Spleen (tissue), 13 donors: ENCODE measurements at places on chromosomes 4 and X.
A peak's percentile ranks its signal among the peaks of the same experiment; 100 is the strongest.

DNA sequence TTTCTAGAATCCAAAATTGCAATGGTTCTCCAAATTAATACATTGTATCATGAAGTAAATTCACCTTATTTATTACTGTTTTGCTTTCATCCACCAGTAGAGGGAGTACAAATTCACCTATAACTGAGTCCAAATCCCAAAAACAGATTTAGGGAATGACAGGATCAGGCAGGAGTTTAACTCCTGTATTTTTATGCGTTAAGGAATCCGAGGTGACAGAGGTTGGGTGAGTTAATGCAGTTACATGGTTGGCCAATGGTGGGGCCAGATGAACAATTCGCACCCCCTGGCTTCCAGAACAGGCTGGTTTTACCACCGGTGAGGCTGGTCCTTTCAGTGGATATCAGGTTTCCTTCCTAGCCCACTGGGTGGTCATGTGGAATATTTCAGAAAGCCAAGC lies 82.4 kb downstream of the MTNR1A start:
- no peak for DNase-seq

- DNase-seq = no peak
These were observed 462.1 kb upstream of the GNPDA2 start for GRCh38 chr4:45188501-45188900.

DNA sequence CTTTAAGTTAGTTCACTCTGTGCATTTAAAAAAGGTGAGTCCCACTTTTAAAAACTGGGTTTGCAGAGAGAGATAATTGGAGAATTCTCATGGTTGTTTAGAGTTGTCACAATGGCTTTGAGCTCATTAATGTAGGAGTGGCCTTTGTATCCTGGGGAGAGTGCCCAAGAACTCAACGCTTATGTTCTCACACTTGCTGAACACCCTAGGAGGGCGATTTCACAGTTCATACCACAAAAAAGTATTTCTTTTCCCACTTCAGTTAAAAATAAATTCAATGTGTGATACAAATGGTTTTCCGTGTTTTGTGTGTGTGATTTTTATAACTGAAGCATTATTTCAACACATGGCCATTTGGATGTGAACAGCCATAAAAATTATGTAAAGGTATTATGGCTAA lies 8.4 kb downstream of the EMCN start:
- DNase-seq = no peak

GRCh38 chr4:143083756-143084472 lies 100.8 kb upstream of the USP38 start:
- no peak for DNase-seq

DNA sequence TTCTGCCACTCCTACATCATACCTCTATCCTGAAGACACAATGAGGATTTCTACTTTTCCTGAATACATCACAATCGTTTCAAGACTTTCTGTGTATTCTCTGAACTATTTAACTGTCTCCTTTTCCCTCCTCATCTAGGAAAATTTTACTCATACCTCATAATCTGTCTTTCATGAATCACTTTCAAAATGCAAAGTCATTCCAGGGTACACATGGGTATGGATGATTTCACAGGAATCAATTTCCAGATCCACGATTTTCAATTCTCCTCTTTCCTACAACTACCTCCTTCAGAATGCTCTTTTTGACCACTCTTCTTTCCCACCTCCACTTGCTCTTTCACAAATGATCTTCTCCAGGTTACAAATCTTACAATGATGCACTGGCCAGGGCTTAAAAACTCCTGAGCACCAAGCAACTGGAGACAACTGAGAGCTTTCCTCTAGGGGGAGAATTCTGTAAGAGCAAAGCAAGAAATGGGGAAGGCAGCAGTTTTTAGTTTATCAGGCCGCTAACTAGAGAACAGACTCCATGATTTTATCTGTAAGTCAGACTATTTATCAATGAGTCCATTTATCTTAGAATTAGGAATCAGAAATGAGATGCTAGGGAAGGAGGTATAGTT lies 116.4 kb downstream of the PPP3CA start:
- DNase-seq = no peak

GRCh38 chr4:86594559-86595425 lies 677 bp downstream of the PTPN13 start:
- peak; percentile 82 for DNase-seq

GRCh38 chrX:146707781-146708180 lies 101.8 kb upstream of the CXorf51B start:
- no peak for DNase-seq

DNA sequence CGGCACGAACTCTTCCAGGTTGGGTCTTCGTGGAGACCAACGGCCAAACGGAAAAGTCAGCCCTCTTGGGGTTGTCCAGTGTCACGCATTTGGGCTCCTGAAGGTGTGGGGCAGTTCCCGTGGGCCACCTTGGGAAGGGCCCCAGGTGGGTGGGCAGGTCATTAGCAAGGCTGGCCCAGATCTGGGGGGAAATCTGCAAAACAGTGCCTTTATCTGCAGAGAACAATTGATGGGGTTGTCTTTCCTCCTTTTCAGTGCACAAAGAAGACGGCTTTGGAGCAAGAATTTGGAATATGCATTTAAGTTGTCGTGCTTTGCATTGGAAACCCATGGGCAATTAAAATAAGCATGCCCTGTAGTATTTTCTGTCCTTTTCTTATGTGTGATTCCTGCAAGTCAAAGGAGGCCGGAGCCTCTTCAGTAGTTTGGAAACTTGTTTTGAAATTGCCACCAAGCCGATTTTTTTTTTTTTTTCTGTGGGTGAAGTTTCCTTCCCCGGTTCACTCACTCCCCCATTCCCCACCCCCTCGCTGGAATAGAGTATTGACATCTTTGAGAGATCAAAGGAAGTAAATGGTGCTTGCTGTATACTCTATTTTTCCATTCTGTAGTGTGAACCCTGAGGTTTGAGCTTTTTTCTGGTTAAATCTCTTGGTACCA lies 9.8 kb downstream of the ZIC3 start:
- DNase-seq = no peak

DNA sequence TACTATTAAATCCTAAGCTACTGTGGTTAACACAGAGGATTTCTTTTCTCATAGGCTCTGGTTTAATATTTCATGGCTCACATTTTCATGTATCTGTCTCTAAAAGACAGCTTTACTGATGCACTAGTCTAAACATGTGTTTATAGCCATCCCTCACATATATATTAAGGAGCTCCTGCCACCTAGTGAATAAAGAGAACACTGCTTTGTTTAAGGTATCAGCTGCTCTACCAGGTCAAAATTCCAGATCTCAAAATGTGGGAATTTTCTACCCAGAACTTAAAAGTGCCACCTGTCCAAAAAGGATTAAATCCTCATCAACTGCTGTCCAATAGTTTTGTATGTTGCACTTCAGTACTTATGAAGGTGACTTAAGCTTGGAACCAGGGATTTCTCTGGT lies 188.5 kb upstream of the TEX13C start:
- no peak for DNase-seq

GRCh38 chr4:184439856-184440594 lies 34.3 kb downstream of the IRF2 start:
- no peak for DNase-seq

GRCh38 chr4:109803924-109804571 lies 2.2 kb upstream of the CFI start:
- DNase-seq = no peak

- DNase-seq = no peak
These were observed 11.8 kb upstream of the LCORL start for GRCh38 chr4:18033111-18034085.

- DNase-seq = no peak
These were observed 6.2 kb upstream of the ARHGAP10 start for GRCh38 chr4:147725673-147726072.

- no peak for DNase-seq
These were observed 85.5 kb downstream of the BMPR1B start for GRCh38 chr4:94843216-94843615.

- DNase-seq = no peak
These were observed 110.6 kb downstream of the MGST2 start for GRCh38 chr4:139776235-139776634.

- no peak for DNase-seq
These were observed 30.7 kb downstream of the MID1IP1 start for GRCh38 chrX:38831949-38832348.

GRCh38 chrX:40109288-40110008 lies 11.7 kb upstream of the BCOR start:
- peak; percentile 78 for DNase-seq

DNA sequence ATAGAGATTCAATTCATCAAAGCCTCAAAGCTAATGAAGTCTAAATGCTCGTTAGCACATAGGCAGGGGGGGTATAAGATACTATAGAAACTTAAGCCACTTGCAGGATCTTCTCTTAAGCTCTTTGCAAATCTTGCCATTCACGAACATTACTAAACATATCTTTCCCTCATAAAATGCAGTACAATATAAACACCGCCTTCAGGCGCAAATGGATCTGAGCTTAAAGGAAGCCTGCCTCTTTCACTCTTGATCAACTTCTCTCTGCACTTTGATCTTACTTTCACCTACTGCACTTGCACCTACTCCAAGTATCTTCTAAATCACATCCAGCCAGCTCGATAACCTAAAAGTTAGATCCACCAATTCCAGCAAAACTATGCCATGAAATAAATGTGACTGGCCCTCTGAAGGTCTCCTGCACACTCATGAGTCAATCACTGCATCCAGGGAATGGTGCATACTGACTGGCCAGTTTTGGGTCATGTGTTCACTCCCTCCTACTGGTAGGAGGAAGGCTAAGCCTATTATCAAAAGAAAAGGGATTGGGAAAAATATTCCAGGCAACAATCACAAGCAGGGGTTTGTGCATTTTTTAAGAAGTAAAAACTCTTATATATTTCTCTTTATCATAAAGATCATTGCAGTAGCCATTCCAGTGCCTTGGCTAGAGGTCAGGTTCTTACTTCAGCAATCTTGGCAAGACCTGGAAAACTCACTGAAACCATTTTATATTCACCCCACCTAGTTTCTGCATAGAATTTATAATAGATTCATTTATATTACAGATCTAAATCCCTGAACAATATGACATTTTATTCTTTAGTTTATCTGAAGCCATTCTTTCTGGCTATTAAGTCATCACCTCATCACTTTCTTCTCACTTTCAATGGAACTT lies 222.0 kb downstream of the PPP3CA start:
- DNase-seq = no peak

DNA sequence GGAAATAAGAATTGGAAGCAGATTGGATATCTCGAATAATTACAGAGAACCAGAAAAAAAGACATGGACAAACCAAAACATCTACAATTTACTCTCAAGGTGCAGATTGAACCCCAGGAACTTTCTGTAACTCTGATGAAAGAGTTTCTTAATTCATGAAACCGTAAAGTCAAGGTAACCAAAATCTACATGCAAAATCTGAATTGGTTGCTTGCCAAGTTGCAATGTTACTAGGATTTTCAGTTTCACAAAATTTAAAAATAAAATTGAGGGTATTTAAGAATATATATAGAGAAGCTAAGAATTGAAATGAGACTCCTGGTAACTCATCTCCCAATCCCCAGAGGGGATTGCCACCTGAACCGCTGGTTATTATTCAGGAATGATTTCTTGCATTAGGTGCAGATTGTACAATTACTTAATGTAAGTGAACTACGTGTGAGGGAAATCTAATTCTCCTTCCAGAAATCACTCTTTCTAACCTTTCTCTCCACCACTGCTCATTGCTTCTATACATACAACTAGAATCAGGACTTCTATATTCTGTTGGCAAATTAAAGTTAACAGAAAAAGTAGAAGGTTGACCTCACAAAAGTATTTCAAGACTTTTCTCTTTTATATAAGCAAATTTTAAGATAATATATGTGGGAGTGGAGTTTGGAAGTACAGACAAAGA lies 221.5 kb upstream of the NDST4 start:
- DNase-seq = no peak

- no peak for DNase-seq
These were observed 38.9 kb downstream of the CCNQ start for GRCh38 chrX:153560000-153560399.

DNA sequence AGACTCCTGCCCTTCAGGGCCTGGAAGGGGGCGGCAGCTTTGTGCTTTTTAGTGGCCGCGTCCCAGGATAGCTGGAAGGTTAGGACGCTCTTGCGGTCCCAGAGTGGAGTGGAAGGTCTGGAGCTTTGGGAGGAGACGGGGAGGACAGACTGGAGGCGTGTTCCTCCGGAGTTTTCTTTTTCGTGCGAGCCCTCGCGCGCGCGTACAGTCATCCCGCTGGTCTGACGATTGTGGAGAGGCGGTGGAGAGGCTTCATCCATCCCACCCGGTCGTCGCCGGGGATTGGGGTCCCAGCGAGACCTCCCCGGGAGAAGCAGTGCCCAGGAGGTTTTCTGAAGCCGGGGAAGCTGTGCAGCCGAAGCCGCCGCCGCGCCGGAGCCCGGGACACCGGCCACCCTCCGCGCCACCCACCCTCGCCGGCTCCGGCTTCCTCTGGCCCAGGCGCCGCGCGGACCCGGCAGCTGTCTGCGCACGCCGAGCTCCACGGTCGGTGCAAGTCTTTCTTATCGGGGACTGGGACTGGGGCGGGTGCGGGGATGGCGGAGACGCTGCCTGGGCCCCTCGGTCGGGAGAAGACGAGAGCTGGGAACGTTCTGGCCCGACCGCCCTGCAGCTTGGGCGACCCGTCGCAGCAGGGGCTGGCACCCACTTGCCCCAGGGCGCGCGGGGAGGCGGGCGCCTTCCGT lies at the start of gene EDNRA:
Gene EDNRA (plus strand): TSS at position 207 of the 686 bp plus-strand sequence. CDS start 4,585 bp downstream, outside the sequence.
- no peak for DNase-seq

DNA sequence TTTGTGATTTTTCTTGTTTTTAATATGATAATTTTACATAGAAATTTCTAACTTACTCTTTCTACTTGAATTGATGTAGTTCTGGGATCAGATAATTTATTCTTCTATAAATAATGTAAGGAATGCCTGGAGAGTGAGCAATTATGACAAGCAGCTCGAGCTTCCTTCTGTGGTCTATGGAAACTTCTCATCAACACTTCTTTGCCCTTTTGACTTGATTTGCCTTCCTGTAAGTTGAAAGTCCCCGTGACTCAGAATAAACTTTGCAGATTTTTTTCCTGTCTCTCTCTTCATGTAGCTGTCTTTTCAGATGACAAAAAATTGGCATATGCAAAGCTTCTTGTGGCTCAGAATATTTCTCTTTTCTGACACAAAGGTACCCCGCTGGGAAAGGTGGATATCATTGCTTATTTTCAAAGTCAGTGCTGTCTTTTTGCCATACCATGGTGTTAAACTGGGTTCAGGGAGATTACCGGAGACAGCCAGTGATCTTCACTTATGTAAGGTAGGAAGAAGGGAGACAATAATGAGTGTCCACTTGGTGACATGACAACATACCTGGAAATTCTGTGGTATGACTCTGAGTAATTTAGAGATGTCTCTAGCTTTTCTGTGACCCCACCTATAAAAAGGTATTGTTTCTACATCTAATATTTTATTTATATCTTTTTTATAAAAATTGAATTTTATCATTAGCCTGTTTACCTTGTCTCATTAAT lies 278.6 kb upstream of the GNPDA2 start:
- no peak for DNase-seq

GRCh38 chr4:56058555-56058954 lies 109.8 kb downstream of the CEP135 start:
- no peak for DNase-seq

GRCh38 chr4:38129460-38130227 lies 169.4 kb downstream of the PTTG2 start:
- DNase-seq = no peak

- no peak for DNase-seq
These were observed 21.9 kb upstream of the RP2 start for GRCh38 chrX:46814966-46815365.

- DNase-seq = no peak
These were observed 3.5 kb upstream of the RNF212 start for GRCh38 chr4:1116838-1117237.
